ENCODE measurements at places on chromosomes 11 and 22.
A peak's percentile ranks its signal among the peaks of the same experiment; 100 is the strongest.

DNA sequence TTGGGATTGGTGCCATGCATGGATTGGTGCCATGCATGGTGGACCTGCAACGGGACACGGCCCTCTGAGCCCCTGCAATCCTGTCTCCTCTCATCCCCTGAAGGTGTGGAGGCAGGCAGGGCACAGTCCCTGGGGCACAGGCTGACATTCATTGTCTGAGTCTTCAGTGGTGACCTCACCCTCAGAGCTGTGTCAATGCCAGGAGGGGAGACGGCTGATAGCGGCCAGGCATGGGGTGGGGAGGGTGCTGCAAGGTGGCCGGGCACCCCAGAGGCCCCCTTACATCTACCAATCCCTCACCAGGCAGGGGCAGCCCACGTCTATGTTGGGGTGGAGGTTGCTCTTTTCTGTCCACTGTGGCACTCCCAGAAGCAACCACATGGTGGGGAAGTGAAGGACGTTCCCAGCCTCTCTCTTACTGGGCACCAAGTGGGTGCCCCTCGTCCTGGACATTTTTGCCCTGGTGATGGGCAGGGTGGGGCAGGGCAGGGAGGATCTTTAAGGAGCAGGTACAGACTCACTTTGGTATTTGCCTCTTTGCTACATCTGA, 47.6 kb downstream of the NECTIN1 start:
- no peak for DNase-seq

- no peak for DNase-seq
These were observed 651 bp downstream of the CRYAB start for GRCh38 chr11:111910676-111911562.

DNA sequence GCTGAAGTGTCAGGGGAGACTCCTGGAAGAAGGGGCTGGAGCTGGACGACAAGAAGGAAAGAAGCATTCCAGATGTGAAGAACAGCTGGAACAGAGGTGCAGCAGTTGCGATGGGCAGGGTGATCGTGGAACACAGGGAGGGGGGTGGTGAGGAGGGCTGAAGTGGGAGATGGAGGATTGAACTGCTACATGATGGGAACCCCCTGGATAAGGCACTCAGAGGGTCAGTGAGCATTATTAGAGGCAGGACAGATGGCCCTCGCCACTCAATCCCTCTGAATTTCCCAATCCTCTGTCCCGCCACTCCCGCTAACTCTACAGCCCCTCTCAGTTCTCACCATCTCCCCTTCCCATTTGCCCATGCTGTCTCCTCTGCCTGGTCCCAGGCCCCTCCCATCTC, 14.0 kb downstream of the SERPINH1 start:
- no peak for DNase-seq

DNA sequence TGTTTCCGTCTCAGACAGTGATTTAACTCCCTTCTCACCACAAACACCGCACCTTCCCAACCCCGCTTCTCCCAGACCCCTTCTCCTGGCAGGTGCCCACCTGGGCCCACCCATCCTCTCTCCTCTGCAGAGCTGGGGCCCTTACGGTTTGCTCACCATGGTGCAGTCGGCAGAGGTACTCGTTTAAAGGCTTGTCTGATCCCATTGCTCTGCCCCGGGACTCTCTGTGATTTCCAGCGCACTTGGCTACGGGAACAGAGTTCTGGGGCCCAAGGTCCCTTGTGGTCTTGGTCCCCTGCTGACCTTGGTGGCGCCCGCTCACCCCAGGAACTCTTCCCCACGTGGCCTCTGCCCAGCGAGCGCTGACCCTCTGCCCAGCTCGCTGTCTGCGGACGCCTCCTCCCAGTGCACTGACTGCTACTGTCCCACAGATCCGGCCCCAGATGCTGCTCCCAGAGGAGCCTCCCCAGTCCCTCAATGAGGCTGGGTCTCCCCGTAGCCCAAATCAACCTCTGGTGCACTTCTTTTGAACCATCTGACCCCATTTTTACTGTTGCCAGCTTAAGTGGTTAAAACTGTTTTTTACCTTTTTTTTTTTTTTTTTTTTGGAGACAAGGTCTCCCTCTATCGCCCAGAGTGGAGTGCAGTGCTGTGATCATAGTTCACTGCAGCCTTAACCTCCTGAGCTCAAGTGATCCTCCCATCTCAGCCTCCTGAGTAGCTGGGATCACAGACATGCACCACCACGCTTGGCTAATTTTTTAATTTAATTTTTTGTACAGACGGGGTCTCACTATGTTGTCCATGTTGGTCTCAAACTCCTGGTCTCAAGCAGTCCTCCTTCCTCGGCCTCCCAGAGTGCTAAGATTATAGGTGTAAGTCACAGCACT, 21.3 kb upstream of the CTSD start:
- DNase-seq, result no peak

GRCh38 chr11:75668451-75669297, at the start of gene MAP6:
Gene MAP6, minus strand, starts transcription at chr11:75669038. Its CDS starts 669 bp downstream, at chr11:75668369.
- no peak for DNase-seq

GRCh38 chr11:17601256-17601671, 54.2 kb downstream of the OTOG start:
- DNase-seq, result no peak

- DNase-seq, result peak; percentile 93
These were observed at the start of gene SIK3 for GRCh38 chr11:117098269-117099232. Gene SIK3, minus strand, starts transcription at chr11:117098428. Its CDS starts 13 bp downstream, at chr11:117098415.

DNA sequence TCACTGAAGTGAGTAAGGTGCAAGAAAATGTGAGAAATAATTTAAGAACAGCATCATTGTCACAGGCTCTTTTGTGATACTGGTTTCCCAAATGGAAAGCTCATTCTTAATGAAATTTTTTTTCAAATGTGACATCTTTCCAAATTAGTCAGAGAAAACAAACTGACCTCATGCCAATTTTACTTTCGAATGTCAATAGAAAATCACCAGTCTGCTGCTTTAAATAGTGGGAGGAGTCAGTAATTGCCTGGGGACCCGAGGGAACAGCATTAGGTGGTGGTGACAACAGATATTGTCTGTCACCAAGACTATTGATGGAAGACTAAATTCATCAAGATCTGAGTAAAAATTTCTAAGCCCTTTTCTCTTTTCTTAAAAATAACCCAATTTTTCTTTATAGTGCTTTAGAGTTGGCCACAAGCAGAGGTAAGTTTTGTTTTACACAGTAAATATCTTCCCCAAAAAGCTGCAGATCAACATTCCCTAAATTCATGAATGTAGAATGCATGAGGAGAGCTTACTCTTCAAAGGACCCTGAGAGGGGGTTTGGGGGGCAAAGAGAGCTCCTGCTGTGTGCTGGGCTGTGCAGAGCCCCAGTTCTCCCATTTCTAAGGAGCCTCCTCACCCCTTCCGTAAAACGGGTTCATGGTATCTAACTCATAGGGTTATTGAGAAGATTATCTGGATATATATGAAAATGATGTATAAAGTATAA, 95.1 kb downstream of the PIWIL4 start:
- no peak for DNase-seq

GRCh38 chr11:69657911-69658625, 17.1 kb downstream of the LTO1 start:
- no peak for DNase-seq

DNA sequence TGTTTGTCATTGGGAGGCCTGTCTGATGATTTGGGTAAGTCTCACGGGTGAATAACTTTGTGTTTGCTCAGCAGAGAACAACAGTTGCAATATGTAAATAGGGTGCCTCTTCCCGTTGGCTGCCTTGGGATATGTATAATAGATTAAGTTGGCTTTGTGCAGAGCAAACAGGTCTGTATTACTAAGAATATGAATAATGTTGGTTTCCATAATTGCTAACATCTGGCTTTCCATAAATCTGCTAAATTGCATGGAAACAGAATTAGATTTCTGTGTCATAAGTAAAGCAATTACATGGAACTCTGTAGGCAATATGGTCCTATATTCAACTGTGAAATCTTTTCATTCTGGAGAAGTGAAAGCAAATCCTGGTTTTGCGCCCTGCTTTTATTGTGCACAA, 636.0 kb upstream of the ANO5 start:
- DNase-seq, result no peak

- DNase-seq, result no peak
These were observed 35.5 kb downstream of the MTMR2 start for GRCh38 chr11:95888439-95888838.

DNA sequence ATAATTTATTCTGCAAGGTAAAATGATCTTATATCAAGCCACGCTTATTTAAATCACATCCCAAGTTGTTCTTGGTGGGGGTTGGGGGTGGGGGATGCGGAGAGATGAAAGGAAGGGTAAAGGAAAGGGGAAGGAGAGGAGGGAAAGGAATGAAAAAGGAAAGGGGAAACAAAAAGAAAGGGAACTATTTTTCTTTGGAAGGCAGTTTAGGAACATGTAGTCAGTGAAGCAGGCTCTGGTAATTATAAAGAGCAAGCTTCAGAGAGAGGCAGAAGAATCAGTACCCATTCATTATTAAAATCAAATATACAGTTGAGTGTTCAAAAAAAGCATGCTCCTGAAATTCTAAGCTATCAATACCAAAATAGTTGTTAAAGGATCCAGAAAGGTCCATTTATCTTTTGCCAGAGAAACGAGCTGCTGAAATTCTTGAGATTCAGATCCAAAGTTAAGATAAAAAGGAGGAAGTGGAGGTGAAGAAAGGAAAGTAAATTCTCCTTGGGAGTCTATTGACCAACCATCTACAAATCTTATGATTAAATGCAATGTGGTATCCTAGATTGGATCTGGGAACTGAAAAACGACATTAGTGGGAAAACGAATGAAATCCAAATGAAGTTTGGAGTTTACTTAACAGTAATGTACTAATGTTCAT, 107.4 kb downstream of the SGSM3 start:
- DNase-seq, result no peak

- no peak for DNase-seq
These were observed 91.2 kb downstream of the RPS6KA4 start for GRCh38 chr11:64450168-64450560.

DNA sequence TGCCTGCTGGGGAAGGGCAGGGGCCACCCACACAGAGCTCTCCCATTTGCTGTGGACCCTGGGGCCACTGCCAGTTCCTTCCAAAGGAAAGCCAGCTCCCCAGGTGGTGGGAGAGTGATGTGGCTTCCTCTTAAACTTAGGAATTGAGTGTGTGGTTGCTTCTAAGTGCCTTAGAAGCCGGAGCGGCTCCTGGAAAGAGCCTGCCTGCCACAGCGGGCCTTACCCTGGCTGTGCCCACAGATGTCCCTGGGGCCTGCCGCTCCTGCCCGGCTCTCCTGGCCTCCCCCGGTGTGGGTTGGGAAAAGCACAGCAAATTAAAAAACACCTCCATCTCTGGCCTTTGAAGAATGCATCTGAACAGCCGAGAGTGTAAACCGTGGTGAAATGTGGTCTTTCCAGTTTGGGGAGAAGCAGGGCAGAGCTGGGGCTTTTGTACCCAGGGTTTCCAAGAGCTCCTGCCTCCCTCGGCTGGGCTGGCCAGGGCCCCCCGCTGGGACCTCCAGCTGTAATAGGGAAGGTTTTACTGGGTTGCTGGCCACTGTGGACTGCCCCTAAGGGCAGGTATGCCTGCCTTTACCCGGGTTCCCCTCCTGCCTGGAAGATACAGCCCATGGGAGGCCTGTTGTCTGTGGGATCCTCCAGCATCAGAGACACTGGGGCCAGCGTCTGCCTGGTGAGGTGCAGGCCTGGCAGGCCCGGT, 30.2 kb downstream of the LRP5 start:
- DNase-seq, result no peak

DNA sequence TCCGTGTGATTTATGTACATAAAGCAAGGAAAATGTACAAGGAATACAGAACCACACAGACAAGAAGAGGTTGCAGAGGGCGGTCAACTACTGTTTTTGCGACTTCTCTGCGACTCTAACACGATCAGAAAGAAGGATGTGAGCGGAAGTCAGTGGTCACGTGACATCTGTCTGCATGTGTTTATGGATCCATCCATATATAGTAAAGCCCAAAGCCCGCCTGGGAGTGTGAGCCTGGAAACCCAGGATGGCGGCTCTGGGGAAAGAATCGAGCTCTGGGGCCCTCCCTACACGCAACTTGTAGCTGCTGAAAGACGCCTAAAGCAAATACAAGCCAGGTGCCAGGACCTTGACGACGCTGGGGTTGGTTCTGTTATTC, 8.8 kb downstream of the OSBPL5 start:
- DNase-seq, result no peak

Data from activated CD4-positive, alpha-beta T cell treated with anti-CD3 and anti-CD28 coated beads for 1 hour (primary cell).